Stimulated activated CD4-positive, alpha-beta T cell treated with anti-CD3 and anti-CD28 coated beads, TNF-alpha, amount 100 ng/mL, for 48 hours (primary cell): ENCODE measurements at places on chromosomes 4 and X.

- DNase-seq = no peak
These were observed 1112.1 kb downstream of the RPA4 start for GRCh38 chrX:97995834-97996233.

DNA sequence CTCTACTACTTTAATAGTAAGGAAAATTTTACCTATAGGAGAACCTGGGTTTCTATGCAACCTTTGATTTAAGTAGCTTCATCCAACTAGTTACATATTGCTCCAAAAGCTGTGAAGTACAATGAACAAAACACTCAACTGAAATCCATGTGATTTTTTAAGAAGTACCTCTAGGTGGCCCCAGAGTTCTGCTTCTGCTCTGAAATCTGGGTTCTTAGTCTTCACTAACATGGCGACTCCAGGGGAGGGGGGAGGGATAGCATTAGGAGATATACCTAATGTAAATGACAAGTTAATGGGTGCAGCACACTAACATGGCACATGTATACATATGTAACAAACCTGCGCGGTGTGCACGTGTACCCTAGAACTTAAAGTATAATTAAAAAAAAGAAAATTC is 73.4 kb upstream of the MAGEB2 start:
- DNase-seq = no peak

DNA sequence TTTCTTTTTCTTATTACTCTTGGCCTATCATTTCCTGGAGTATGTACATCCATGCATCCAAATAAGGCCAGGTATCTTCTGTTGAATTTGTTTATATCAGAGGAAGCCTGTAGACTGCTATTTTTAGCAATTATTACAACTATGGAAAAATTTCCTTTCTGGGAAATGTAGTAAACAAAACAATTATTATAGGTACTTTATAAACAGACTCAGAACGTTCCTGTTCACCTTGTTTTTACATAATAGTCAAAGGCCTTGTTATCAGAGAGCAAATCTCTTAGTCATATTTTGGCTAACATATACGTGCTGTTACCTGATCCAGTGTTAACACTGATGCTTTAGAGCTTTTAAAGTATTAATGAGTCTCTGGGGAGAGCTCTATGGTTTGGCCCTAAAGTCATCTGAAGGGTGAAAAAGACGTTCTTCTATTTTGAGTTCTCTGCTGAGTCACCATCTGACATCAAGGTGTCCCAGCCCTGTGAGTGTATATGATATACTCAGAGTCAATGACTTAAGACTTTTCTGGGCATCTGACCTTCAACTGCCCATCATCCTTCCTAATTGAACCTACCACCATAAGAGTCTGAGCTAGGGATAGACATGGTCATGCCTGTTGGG is 7.3 kb downstream of the SPARCL1 start:
- DNase-seq = no peak

- DNase-seq = no peak
These were observed 207.8 kb upstream of the PCDH18 start for GRCh38 chr4:137740141-137740540.

GRCh38 chrX:153900831-153901752 is 3.4 kb upstream of the AVPR2 start:
- no peak for DNase-seq

DNA sequence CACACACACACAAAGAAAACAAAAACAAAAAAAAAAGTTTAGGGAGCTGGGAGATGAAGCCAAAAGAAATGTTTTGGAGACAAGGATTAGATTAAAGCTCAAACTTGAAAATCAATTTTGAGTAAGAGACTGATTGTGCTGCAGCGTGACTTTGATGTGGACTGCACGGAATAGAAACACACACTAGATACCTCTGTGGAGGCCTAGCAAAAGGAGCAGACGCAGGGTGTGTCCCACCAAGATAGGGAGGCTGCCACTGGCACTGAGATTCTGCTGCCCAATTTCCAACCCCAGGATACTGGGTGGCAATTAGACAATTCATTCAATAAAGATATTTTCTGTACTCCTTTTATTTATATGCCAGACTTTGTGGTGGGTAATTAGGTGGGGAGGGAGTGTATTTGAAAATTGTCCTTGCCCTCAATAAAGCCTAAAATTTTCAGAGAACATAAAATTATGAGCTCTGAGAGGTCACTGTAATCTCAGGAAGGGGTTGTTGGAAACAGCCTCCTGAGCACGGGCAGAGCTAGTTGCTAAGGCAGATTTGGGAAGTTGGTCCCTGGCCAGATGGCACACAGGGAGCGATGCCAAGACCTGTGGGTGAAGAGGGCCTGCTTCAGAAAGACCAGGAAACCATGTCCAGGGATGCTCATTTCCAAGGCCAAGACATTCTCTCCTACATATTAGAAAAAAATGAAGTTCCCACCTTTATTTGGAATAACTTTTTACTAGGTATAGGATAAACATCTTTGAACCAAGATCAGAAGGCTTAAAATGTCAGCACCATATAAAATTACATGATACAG is 1.9 kb upstream of the PPP3CA start:
- DNase-seq = no peak

GRCh38 chr4:3784454-3785291 is 18.5 kb downstream of the ADRA2C start:
- DNase-seq = no peak

DNA sequence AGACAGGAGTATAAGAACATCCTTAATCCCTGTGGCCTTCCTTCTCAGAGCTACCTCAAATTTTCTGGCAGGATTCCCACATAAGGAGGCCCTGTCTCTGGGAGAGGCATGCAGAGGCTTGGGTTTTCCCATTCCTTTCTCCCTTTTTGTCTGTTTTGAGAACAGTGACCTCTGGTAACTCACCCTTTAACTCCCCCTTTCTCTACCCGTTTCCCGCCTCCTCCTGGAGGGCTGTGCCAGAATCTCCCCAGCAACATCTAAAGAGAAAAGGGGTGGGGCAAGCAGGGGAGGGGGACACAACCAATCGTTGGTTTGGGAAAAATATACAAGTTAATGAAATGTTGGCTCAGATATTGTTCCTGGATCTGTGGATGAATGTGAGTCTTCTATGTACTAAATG is 303.7 kb upstream of the IRS4 start:
- DNase-seq = no peak

- peak; percentile 2 for DNase-seq
These were observed 885 bp downstream of the CCDC110 start for GRCh38 chr4:185470501-185471195.

DNA sequence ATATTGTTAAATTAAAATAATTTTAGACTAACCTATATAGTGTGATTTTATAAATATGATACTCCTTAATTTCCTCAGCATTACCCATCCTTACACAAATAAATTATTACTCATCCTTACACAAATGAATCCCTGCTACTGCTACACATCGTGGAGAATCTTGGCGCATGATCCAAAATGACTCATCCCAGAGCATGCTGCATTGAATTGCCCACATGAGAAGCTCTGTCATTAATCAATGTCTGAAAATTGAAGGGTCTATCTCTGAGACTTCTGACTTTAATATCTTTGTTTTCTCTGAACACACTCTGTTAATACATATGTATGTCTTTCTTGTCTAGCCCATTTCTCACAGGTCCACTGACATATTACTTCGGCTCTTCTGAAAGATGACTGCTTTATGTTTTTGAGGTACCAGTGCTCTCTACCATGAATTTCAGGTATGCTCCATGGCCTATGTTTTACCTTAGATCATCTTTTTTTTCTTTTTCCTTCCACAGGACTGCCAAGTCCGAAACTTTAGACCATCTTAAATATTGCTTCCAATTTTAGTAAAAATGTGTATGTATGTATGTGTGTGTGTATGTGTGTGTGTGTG is 15.7 kb upstream of the DUSP21 start:
- no peak for DNase-seq

DNA sequence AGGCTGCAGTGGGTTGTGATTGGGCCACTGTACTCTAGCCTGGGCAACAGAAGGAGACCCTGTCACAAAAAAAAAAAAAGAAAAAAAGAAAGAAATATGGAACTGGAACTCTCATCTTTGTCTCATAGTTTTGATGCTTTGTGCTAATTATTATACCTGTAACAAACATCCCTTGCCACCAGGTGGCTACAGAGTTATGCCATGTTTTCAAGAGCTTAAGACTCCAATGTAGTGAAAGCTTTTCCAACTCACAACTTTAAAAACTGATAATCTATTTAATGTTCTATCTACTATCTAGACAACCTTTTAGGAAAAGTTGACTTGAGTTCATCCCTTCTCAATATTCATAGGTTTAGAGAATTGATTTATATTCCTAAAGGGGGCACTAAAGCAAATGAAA is 42.4 kb downstream of the HTR2C start:
- no peak for DNase-seq

- DNase-seq = peak; percentile 57
These were observed 1.5 kb downstream of the SASH3 start for GRCh38 chrX:129781134-129781672.

- no peak for DNase-seq
These were observed 605 bp downstream of the ANXA5 start for GRCh38 chr4:121696170-121696580.

- DNase-seq = no peak
These were observed 164.7 kb upstream of the SLIT2 start for GRCh38 chr4:20086799-20087521.

DNA sequence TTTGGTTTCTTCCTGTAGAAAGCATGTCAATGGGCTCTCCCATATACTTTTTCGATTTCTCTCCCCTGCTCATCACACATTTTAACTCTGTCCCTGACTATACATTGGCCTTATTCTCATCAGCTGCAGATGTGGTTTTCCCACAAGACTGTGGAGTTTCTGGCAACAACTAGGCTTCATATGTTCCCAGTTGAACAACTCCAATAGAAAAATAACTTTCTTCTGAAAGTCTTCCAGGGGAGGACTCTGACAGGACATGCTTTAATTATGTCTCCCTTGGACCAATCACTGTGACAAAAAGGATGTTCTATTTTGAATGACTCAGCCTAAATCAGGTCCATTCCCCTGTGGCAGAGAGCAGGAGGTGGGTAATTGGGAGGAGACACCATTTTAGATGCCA is 28.1 kb downstream of the SPANXC start:
- DNase-seq = no peak

DNA sequence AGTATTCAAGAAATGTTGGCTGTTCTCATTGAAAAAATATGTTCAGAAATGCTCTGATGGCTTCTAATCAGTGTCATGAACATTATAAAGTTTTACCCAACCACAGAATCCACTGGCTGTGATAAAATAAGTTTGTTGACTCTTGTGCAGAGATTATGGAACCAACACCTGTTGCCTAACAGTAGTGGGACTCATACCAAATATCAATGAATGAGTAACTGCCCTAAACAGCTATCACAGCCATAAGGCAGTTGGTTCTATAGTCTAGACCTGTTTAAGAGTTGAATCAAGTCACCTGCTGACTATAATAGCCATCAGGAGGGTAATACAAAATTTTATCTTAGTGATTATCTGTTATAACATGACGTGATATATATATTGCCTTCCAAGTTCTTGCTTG is 168.3 kb downstream of the ATOH1 start:
- DNase-seq = no peak

- DNase-seq = no peak
These were observed 1.8 kb upstream of the TCEANC start for GRCh38 chrX:13651150-13651549.

GRCh38 chr4:34289489-34289888 is 1954.8 kb downstream of the ARAP2 start:
- DNase-seq = no peak

DNA sequence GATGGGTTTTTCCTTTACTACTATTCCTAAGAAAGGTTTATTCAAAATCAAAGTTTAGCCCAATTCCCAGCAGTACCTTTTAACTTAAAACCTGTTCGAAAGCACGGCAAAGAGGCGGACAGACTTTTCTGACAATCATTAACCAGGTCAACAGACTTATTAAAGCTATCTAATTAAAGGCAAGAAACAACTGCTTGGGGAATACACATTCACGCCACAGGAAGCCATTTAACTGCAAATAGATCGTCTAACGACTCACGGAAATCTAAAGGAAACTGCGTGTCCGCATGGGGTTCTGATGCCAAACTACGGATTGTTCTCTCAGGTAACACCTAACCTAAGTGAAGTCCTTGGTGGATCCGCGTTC is 663 bp upstream of the USP53 start:
- no peak for DNase-seq

- no peak for DNase-seq
These were observed 273.1 kb upstream of the ARSJ start for GRCh38 chr4:114252499-114252898.
